Activated T-cell treated with anti-CD3 and anti-CD28 coated beads, Interleukin-2, amount 50 U/mL, for 24 hours (primary cell): ENCODE measurements at places on chromosomes 3 and 15.

- DNase-seq, result no peak
Measured at GRCh38 chr3:152276681-152277080, 8.0 kb downstream of the MBNL1 start.

- DNase-seq, result no peak
Measured at GRCh38 chr3:3305084-3305483, 125.6 kb upstream of the CRBN start.

- no peak for DNase-seq
Measured at GRCh38 chr15:32656496-32656895, 15.0 kb downstream of the SCG5 start.

GRCh38 chr3:50122661-50123391 lies 32.3 kb upstream of the SEMA3F start:
- DNase-seq, result no peak

DNA sequence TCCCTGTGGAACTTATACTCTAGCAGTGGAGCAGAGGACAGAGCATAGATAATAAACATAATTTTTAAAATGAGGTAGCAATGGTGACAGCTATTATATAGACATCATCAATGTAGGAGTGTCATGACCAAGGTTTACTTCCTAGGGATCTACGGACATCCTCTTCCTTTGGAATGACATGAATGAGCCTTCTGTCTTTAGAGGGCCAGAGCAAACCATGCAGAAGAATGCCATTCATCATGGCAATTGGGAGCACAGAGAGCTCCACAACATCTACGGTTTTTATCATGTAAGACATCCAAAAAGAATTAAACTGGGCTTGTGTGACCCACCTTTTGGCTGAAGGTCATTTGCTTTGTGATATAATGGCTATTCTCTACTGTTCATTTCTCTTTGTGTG lies 30.1 kb upstream of the CAPN3 start:
- no peak for DNase-seq
